Placental pericyte (primary cell): ENCODE measurements at places on chromosomes 2 and 18. TPM values are rescaled to one million over a fixed set of nuclear protein-coding genes. Genes with fewer than 3 reads are reported as not detected.

EFEMP1 gene
- 20.2 and 658 TPM in 2 replicates for total RNA-seq

PSME4 gene
- 42.5 and 97.5 TPM in 2 replicates for total RNA-seq

GREB1L gene
- total RNA-seq = 0.44 and 5.3 TPM in 2 replicates

ASAP2 gene
- 40.9 and 76.5 TPM in 2 replicates for total RNA-seq

CBLN2 gene
- total RNA-seq = 13.9 TPM in 1 of 2 replicates, not detected in the other

CDH2 gene
- 121 and 355 TPM in 2 replicates for total RNA-seq

ANKRD30B gene
- total RNA-seq = 0.14 and 0.88 TPM in 2 replicates

CHPF gene
- 193 and 332 TPM in 2 replicates for total RNA-seq

ATP6V1C2 gene
- total RNA-seq = under 0.01 and 0.14 TPM in 2 replicates

ALPG gene
- total RNA-seq = not detected in 2 replicates

C18orf54 gene
- 0.66 and 8.9 TPM in 2 replicates for total RNA-seq

EML6 gene
- 2.2 and 3.0 TPM in 2 replicates for total RNA-seq

EVA1A gene
- total RNA-seq = 36.5 and 51.3 TPM in 2 replicates

FEV gene
- total RNA-seq = not detected in 2 replicates

C2orf68 gene
- 14.0 and 14.7 TPM in 2 replicates for total RNA-seq

RND3 gene
- 269 and 815 TPM in 2 replicates for total RNA-seq

GKN1 gene
- total RNA-seq = 0.22 TPM in 1 of 2 replicates, not detected in the other

SGPP2 gene
- total RNA-seq = not detected in 2 replicates

LRATD1 gene
- total RNA-seq = 0.43 TPM in 1 of 2 replicates, not detected in the other

UGT1A5 gene
- total RNA-seq = not detected in 2 replicates

RNF125 gene
- total RNA-seq = 0.14 TPM in 1 of 2 replicates, not detected in the other

KCNG3 gene
- total RNA-seq = not detected in 2 replicates

RPRM gene
- total RNA-seq = not detected in 2 replicates

ZNF396 gene
- total RNA-seq = 0.57 and 1.8 TPM in 2 replicates

WDCP gene
- total RNA-seq = 3.9 and 12.9 TPM in 2 replicates

AP1S3 gene
- total RNA-seq = 6.4 and 7.7 TPM in 2 replicates

SLC38A11 gene
- total RNA-seq = 0.57 TPM in 1 of 2 replicates, not detected in the other
